ENCODE measurements at places on chromosomes 2 and 18.

GRCh38 chr2:113274432-113274831 is 4.3 kb downstream of the PAX8 start:
- H3K4me3 ChIP-seq, result no peak overlapping the region
- H3K36me3 ChIP-seq, result no peaks in the 10 kb centered on the region
- peaks cover 20% of the 10 kb centered on the region for H3K4me1 ChIP-seq
- H3K27ac ChIP-seq, result no peak overlapping the region
- no peak for DNase-seq

GRCh38 chr18:24928301-24928878 is 423.6 kb downstream of the ZNF521 start:
- H3K4me1 ChIP-seq, result no peaks in the 10 kb centered on the region
- no peak overlapping the region for H3K27ac ChIP-seq
- no peaks in the 10 kb centered on the region for H3K27me3 ChIP-seq
- no peak for DNase-seq
- no peaks in the 10 kb centered on the region for H3K36me3 ChIP-seq

GRCh38 chr2:172233987-172234715 is 131.5 kb upstream of the DLX2 start:
- H3K27me3 ChIP-seq, result peaks cover 5% of the 10 kb centered on the region
- H3K36me3 ChIP-seq, result no peaks in the 10 kb centered on the region
- peak overlapping the region; percentile 55 for H3K4me3 ChIP-seq

- H3K27ac ChIP-seq, result no peak overlapping the region
- peaks cover 56% of the 10 kb centered on the region for H3K36me3 ChIP-seq
- DNase-seq, result no peak
- no peak overlapping the region for H3K4me3 ChIP-seq
- no peaks in the 10 kb centered on the region for H3K27me3 ChIP-seq
Observed at GRCh38 chr2:37104178-37104577, 19.9 kb downstream of the GPATCH11 start.

GRCh38 chr2:195026261-195026660 is 630.8 kb upstream of the SLC39A10 start:
- H3K27ac ChIP-seq, result no peak overlapping the region
- no peaks in the 10 kb centered on the region for H3K36me3 ChIP-seq
- no peaks in the 10 kb centered on the region for H3K4me1 ChIP-seq
- DNase-seq, result no peak
- H3K27me3 ChIP-seq, result no peaks in the 10 kb centered on the region

DNA sequence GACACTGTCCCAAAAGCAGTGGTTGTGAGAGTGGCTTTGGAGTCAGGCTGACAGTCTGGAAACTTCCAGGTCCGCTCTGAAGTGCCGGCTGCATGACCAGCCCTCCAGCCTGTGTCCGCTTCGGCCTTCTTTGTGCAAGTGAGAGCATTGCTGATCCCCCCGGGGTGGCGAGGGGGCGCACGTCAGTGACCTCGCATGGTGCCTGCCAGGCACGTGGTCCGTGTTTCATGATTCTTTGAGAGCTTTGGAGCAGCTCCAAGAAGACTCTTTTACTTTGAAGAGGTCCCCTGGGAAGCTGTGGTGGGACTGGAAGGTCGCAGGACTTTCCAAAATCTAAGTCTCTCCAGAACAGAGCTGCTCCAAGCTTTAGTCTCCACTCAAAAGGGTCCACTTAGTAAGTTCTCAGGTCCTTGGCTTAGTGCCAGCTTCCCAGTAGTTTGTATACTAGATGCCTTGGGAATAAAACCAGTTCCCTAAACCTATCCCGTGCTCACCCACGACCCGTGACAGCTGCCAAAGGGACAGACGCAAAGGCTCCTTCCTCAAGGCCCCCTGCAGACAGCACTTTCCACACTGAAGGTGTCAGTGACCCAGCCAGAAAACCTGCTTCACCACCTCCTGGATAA is 68.8 kb downstream of the ADI1 start:
- DNase-seq, result no peak
- H3K36me3 ChIP-seq, result peaks cover 33% of the 10 kb centered on the region
- H3K4me1 ChIP-seq, result no peaks in the 10 kb centered on the region
- H3K27me3 ChIP-seq, result no peaks in the 10 kb centered on the region
- no peak overlapping the region for H3K4me3 ChIP-seq
- H3K27ac ChIP-seq, result no peak overlapping the region

GRCh38 chr2:197784956-197785941 is at the start of gene BOLL:
BOLL (minus strand) TSS chr2:197785319; CDS start chr2:197781850, 3,469 bp downstream.
- H3K4me1 ChIP-seq, result peaks cover 4% of the 10 kb centered on the region
- H3K27me3 ChIP-seq, result peaks cover 11% of the 10 kb centered on the region
- H3K27ac ChIP-seq, result no peak within 1 kb of the TSS
- H3K36me3 ChIP-seq, result no peaks in the 10 kb centered on the region
- H3K4me3 ChIP-seq, result peak within 1 kb of the TSS; percentile 80

GRCh38 chr2:209977386-209978239 is 24.8 kb upstream of the RPE start:
- no peaks in the 10 kb centered on the region for H3K4me1 ChIP-seq
- DNase-seq, result no peak
- H3K27ac ChIP-seq, result no peak overlapping the region
- no peak overlapping the region for H3K4me3 ChIP-seq

GRCh38 chr18:51150113-51150700 is 47.3 kb downstream of the MEX3C start:
- no peak for DNase-seq
- no peak overlapping the region for H3K27ac ChIP-seq
- no peaks in the 10 kb centered on the region for H3K27me3 ChIP-seq
- H3K36me3 ChIP-seq, result no peaks in the 10 kb centered on the region
- no peak overlapping the region for H3K4me3 ChIP-seq

DNA sequence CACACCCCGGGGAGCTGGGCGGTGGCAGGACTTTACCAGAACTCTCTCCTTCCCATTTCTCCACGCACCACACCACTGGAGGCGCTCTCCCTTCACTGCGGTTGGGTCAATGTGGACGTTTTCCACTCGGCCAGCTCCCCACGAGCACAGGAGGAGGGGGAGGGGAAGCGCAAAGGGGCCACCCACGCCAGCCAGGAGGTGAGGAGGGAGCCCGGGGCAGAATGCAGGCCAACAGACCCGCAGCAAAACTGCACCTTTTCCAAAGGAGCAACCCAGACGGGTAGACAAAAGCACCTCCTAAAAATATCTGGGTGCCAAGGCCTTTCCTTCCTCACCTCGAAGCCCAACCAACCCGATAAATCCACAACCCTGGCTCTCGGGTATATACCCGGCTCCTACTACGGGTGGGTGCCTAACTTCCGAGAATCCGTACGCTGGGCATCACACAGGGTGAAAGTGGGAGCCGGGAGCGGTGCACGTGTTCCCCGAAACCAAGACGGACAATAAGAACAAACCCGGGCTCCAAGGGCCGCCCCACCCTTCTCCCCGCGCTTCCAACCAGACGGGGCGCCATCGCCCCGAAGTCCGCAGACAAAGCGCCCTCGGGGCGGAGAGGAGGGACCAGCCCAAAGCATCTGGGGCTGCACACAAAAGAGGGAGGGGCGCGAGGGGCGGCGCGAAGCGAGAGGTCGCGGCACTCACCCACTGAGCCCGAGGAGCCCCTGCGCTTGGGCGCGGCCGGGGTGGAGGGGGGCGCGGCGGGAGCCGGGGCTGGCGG is 1.0 kb downstream of the RTN4 start:
- no peaks in the 10 kb centered on the region for H3K36me3 ChIP-seq
- H3K4me1 ChIP-seq, result peaks cover 35% of the 10 kb centered on the region
- peak overlapping the region; percentile 90 for H3K4me3 ChIP-seq
- H3K27me3 ChIP-seq, result no peaks in the 10 kb centered on the region
- DNase-seq, result peak; percentile 38
- H3K27ac ChIP-seq, result peak overlapping the region; percentile 85

DNA sequence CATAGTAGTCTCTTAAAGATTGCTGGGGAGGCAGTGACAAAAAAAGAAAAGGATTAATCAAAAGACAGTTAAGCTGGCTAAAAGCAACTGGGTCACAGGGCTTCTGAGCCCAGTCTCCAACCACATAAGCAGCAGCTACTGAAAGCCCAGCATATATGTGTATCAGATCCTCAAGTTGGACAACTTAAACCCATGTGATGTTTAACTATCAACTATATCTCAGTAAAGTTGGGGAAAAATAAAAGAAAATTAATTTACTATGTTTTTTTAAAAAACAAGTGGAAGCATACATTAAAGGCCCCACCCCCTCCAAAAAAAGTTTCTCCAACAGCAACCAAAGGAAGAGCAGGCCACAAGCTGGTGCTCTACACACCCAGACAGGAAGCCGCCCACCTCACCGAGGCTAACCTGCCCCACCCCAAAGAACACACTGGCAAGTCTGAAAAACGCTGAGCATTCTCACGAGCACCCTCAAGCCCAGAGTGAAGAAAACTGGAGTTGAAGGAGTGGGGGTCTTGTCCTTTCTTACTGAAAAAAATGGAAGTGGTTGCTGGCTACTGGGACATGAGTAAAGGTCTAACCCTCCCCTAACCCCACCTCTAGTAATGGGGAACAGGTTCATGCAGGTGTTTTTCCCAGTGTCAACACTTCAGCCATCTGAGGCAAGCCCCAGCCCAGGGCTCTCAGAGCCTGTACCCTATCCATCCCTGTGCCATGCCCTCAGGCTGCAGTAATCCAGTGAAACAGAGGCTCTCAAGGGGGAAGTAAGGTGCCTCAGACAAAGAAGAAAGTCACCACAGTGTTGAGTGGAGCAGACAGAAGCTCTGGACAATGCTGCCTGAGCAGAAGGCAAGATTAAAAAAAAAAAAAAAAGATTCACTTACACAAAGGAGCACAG is 106.3 kb downstream of the GYPC start:
- no peaks in the 10 kb centered on the region for H3K36me3 ChIP-seq
- H3K4me3 ChIP-seq, result peak overlapping the region; percentile 24
- H3K4me1 ChIP-seq, result peaks cover 22% of the 10 kb centered on the region
- H3K27ac ChIP-seq, result peak overlapping the region; percentile 29
- H3K27me3 ChIP-seq, result no peaks in the 10 kb centered on the region

DNA sequence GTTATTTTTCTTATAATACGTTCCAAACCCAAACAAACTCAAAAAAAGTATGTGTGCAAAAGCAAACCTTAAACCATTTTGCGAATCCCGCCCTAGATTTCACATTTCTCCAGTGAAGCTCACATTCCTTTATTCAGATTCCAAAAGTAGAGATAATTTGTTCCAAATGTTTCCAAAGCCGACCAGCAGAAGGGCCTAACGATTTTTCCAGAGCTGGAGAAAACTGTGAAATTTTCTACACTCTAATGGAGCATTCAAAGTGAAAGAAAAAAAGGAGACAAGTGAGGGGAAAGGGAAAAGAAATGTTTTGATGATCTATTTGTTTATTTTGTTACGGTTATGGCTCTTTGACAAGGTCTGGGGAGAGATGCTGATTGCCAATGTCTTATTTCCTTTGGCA is 286.5 kb upstream of the SLC14A2 start:
- H3K36me3 ChIP-seq, result no peaks in the 10 kb centered on the region
- no peak overlapping the region for H3K4me3 ChIP-seq
- no peaks in the 10 kb centered on the region for H3K27me3 ChIP-seq
- no peaks in the 10 kb centered on the region for H3K4me1 ChIP-seq

DNA sequence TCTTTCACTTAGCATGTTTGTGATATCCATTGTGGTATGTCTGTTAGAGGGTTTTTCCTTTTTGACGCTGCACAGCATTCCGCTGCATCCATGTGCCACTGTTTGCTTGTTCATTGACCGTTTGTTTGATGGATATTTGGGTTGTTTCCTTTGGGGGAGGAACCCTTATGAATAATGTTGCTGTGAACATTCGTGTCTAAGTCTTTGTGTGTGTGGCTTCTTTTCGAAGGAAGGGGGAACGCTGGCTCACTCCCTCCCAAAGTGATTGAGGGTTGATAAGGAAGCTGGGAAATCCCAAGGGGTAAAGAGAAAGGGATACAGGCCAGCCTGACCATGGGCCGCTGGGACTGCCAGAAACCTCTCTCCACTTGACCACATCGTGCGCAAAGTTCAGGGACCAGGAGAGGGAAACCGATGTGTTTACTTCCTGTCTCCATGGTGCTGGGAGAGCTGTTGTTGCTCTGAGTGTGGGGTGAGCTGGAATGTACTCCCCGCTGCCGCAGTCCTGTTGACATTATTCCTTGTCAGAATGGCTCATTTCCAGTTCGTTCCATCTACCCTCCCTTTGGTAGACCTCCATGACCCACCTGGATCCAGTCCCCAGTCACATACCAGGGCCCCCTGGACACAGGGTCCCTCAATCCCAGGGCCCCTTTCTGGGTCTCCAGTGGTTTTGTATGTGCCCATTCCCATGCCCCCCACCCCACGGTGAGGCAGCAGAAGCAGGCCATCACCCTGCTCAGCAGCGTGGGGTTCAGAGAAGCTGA is 39.6 kb downstream of the HS1BP3 start:
- H3K4me3 ChIP-seq, result no peak overlapping the region
- H3K36me3 ChIP-seq, result no peaks in the 10 kb centered on the region
- no peak for DNase-seq

GRCh38 chr2:189056200-189057106 is 82.3 kb downstream of the COL3A1 start:
- no peak overlapping the region for H3K4me3 ChIP-seq
- no peak for DNase-seq
- no peaks in the 10 kb centered on the region for H3K36me3 ChIP-seq
- H3K4me1 ChIP-seq, result no peaks in the 10 kb centered on the region

- no peak for DNase-seq
- H3K27ac ChIP-seq, result no peak overlapping the region
- H3K4me1 ChIP-seq, result no peaks in the 10 kb centered on the region
- H3K36me3 ChIP-seq, result no peaks in the 10 kb centered on the region
- no peaks in the 10 kb centered on the region for H3K27me3 ChIP-seq
Observed at GRCh38 chr2:85678377-85678776, 10.4 kb upstream of the SFTPB start.

GRCh38 chr18:60421356-60422118 is 49.0 kb upstream of the MC4R start:
- no peak overlapping the region for H3K4me3 ChIP-seq
- no peaks in the 10 kb centered on the region for H3K4me1 ChIP-seq
- no peaks in the 10 kb centered on the region for H3K27me3 ChIP-seq
- H3K36me3 ChIP-seq, result no peaks in the 10 kb centered on the region
- DNase-seq, result no peak

- DNase-seq, result no peak
- H3K27ac ChIP-seq, result no peak overlapping the region
- no peaks in the 10 kb centered on the region for H3K36me3 ChIP-seq
Observed at GRCh38 chr2:218031771-218032257, 29.0 kb upstream of the TNS1 start.

- no peak overlapping the region for H3K4me3 ChIP-seq
- no peak overlapping the region for H3K27ac ChIP-seq
- H3K4me1 ChIP-seq, result no peaks in the 10 kb centered on the region
- DNase-seq, result no peak
- H3K36me3 ChIP-seq, result no peaks in the 10 kb centered on the region
Observed at GRCh38 chr2:16813593-16813992, 148.0 kb upstream of the CYRIA start.

DNA sequence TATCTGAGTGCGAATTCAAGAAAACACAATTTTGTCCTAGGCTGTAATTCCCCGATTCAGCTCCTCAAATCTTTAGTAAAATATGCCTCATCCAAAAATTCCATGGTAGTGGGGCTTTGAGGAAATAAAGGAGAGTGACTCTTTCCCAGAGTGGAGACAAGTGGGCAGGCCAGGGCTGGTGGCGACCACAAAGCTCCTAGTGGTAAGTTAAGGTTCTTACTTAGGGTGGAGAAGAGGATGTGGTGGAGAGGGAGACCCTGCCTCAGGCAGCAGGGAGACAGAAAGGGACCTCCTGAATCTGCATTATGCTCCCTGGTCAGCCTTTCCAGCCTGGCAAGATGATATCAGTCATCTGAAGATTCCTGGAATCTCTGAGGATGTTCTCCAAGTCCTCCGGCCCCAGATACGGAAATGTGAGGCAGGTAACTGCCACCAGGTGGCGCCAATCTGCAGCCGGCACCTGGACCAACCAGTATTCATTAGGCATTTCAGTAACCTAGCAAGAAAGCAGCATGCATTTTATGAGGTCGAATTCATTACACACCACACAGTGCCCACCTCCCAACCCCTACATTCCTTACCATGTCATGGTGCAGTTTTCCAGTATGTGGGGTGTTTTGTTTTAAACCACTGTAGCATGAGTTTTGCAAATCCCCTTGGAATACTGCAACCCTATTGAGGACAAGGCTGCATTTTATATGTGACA is 106.4 kb downstream of the POLE4 start:
- H3K27me3 ChIP-seq, result no peaks in the 10 kb centered on the region
- H3K36me3 ChIP-seq, result no peaks in the 10 kb centered on the region
- peak; percentile 10 for DNase-seq
- no peaks in the 10 kb centered on the region for H3K4me1 ChIP-seq
- no peak overlapping the region for H3K4me3 ChIP-seq
